Femur (tissue), 1 donor: ENCODE measurements at places on chromosomes 7 and 10.

GRCh38 chr10:114042895-114043531 is 653 bp upstream of the ADRB1 start:
- DNase-seq = peak; percentile 30

- DNase-seq = peak; percentile 33
These were observed 2.2 kb upstream of the ZNF92 start for GRCh38 chr7:65371468-65371867.

DNA sequence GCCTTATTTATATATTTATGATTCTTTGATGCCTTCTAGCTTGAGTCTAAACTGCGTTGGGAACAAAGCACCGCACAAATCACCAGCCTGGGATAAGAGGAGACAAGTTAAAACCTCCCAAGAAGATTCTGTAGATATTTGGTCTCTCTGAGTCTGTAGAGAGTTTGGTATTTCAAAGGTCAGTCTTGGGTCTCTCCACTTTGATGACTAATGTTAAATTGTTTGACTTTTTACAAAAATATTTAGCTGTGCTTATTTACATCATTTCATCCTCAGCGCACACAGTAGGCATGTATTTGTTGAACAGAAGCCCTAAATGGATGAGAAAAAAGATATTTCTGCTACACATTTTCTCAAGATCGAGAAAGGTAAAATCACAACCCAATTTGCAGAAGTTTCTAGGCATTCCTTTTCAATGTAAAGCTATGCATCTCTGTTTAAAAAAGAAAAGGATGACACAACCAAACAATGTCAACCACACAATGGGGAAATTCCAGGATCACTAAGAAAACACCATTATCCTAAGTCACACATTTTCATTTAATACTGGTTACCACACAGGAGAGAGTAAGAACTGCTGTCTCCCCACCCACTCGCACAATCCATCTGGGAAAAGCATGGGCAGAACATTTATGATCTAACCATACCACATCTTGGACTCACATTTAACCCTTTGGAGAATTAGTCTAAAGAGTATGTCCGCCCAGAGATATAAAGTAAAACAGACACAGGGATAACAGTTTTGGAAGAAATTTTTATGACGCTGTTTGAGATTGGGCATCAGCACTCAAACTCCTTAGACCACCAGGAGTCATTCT is 4.4 kb downstream of the CDK6 start:
- DNase-seq = no peak

- DNase-seq = no peak
These were observed 51.5 kb downstream of the DNAJB6 start for GRCh38 chr7:157388301-157388700.
